Activated T-cell treated with anti-CD3 and anti-CD28 coated beads, Interleukin-2, amount 50 U/mL, for 4 hours (primary cell): ENCODE measurements at places on chromosomes 12 and 14. TPM values are rescaled to one million over a fixed set of nuclear protein-coding genes. Genes with fewer than 3 reads are reported as not detected.

- no peak for DNase-seq
Observed at GRCh38 chr14:58832095-58832521, 194.3 kb downstream of the DACT1 start.

The CFAP54 gene
- total RNA-seq, result 0.24 TPM

The CD163 gene
- 0.65 TPM for total RNA-seq

DNA sequence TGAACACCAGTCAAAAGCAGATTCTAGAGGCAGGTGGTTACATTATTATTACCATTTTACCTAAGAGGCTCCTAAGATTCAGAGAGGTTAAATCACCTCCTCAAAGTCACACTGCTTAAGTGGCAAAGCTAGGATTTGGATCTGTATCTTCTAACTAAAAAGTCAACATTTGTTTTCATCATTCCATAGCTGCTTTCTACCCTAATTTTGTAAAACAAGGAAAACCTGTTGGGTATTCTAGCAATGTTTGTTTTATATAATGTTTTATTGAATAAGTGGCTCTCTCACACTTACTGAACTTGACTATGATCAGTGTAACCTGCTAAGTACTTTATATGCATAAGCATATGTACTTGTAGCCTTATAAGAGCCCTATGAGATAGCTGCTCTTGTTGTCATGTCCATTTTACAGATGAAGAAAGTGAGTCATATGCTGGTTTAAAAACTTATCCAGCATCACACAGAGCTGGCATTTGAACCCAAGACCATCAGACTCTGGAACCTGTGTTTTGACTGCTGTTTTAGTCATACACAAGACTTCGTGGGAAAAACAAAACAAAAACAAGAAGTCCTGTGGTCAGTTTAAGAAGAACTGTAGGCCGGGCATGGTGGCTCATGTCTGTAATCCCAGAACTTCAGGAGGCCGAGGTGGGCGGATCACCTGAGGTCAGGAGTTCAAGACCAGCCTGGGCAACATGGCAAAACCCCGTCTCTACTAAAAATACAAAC is 31.7 kb upstream of the EVL start:
- DNase-seq, result no peak

- DNase-seq, result no peak
Observed at GRCh38 chr12:87981495-87981894, 47.7 kb downstream of the C12orf50 start.
